SW 1271 (cell line): ENCODE measurements at places on chromosomes 5 and 9.

DNA sequence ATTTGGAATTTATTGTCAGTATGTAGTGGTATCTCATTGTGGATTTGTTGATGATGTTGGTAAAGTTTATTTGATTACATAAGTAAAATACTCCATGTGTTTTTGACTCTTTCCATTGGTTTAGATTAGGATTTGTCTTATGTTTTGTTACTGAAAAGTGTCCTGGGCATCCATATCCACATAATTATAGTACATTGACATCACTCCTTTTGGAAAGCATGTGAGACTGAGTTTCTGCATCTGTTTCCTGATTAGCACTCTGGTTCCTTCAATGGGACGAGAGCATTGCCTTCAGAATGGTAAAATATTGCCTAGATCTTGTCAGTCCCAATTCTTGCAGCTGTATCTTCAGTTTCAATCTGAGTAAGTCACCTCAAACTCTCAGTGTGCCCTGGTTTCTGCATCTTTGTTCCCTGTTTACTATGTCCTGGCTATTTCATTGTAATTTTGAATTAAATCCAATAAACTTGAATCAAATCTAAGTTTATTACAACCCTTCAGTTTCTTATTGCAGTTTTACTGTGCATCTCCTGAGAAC, 128.1 kb downstream of the FBXO38 start:
- no peak for DNase-seq

DNA sequence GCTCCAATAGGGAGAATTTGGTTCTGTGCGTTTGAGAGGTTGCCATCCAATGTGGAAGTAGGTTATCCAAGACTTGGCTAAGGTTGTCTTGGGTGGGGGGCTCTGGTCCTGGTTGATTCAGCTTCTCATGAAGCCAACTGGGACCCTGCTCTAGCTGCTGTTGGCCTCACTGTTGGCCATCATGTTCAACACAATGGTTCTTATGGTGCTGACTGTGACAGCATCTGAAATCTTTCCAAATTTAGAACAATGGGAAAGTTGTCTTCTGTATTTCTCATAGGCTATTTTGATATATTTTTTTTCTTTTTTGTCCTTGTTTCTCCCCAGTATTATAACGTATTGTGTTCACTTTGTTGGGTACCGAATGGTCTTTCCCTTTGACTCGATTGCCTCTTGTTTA, 71.9 kb downstream of the GDNF start:
- no peak for DNase-seq

GRCh38 chr9:115462623-115463022, 344.7 kb upstream of the TNC start:
- no peak for DNase-seq

DNA sequence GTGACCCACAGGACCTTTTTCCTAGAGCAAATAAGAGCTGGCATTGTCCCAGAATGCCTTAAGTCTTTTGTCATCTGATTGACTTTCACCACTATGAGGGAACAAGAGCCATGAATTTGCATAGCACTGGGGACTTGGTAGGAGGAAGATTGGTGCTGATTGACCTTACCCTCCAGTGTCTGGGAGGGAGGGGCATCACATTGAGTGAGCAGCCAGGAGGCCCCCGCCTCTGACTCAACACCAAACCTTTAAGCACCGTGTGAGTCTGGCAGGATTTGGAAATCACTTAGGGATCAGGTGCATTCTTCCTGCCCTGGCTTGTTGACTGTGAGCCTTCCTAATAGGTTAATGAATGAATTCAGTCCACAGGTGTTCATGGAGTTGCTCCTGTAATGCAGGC, 40.7 kb downstream of the WNK2 start:
- DNase-seq = no peak

GRCh38 chr9:110615498-110615897, 36.0 kb upstream of the SVEP1 start:
- DNase-seq = no peak

DNA sequence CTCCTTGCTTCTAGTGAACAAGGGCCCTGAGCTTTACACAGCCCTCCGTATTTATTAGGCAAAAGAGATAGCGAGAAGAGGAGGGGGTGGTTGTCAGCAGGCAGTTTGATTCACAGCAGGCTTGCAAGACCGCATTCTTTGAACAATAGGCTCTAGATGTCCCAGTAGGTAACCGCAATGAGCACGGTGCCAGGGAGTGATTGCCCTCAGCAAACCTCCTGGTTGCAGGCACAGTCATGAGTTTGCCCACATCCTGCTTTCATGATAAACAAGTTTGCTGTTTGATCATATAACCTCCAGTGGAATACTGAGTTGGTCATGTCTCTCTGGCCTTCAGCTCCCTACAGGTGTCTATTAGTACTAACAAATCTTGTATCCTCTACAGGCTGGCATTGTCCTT, 66.1 kb downstream of the CACNA1B start:
- no peak for DNase-seq

DNA sequence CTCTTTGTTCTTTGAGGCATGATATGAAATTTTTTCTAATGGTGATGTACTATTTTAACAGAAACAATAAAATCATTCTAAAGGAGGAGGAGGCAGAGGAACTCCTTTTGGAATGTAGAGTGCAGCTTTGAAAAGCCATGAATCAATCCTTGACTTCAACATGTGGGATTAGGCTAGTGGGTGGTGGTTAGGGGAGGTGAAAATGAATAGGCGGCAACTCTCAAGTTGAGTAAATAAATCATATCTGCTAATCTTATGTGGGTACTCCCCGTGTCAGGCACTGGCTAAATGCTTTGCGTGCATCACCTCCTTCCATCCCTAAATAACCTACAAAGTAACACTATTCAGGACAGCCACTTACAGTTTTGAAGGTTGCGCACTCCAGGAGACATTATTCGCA, 35.1 kb downstream of the FAM81B start:
- no peak for DNase-seq

GRCh38 chr9:85225180-85225579, 516.6 kb downstream of the AGTPBP1 start:
- no peak for DNase-seq

DNA sequence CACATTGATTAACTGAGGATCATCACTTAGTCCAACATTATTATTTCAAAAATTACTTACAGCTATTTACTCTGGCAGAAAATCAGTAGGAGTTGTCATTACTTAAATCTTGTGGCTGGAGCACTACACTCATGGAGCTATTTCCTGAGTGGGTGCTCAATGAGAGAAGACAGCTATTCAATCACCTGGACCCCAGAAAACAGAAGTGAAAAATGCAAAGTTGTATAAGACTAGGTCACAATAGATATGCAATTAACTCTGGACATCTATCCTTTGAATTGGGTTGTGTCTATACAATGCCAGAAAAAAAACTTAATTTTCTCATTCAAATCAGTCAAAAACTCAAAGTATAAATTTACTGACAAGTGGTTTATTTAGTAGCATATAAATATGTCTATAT, 340.9 kb downstream of the EFNA5 start:
- no peak for DNase-seq

GRCh38 chr9:89077519-89077918, 86.3 kb downstream of the S1PR3 start:
- no peak for DNase-seq

- DNase-seq = no peak
Observed at GRCh38 chr9:94976077-94976476, 249.6 kb downstream of the AOPEP start.
